GM12891 (cell line): ENCODE measurements at places on chromosomes 5 and 9.

- DNase-seq: no peak
Measured at GRCh38 chr5:127236254-127236653, 54.3 kb upstream of the MEGF10 start.

DNA sequence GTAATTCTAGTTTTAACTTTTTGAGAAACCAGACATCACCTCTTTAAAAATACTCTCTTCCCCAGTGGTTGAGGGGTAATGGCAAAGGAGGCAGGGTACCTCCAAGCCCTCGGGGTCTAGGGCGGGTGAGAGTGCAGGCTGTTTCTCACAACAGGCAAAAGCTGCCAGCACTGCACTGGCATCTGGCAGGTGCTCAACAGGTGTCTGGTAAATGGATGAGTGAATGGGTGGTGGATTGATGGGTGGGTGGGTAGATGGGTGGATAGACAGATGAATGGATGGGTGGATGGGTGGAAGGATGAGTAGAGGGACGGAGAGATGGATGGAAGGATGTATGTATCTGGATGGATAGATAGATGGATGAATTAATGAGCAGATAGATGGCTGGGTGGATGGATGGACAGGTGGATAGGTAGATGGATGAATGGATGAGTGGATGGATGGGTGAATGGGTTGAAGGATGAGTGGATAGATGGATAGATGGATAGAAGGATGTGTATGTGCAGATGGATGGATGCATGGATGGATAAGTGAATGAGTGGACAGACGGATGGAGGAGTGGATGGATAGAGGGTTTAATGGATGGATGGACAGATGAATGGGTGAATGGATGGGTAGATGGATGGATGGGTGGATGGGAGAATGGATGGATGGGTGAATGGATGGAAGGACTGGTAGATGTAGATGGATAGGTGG lies 84.6 kb downstream of the COL5A1 start:
- DNase-seq: no peak

DNA sequence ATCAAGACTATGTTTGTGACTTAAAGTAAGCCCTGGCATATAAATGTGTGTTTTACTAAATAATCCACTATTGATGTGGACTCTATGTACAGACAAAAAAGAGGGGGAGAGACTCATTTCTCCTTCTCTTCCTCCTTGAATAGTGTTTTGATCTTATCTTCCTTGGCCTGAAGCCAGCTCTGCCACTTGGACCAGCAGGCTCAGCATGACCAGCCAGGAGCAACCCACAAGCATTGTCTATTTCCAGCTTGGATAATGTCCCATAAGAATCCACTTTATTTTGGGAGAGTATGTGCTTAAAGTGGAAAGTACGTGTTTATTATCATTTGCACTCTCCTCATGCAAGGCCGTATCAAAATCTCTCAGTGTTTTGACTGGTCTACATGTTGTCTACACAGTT lies 23.8 kb upstream of the SLC46A2 start:
- DNase-seq: no peak

- no peak for DNase-seq
Measured at GRCh38 chr5:88195636-88196035, 73.0 kb downstream of the TMEM161B start.

DNA sequence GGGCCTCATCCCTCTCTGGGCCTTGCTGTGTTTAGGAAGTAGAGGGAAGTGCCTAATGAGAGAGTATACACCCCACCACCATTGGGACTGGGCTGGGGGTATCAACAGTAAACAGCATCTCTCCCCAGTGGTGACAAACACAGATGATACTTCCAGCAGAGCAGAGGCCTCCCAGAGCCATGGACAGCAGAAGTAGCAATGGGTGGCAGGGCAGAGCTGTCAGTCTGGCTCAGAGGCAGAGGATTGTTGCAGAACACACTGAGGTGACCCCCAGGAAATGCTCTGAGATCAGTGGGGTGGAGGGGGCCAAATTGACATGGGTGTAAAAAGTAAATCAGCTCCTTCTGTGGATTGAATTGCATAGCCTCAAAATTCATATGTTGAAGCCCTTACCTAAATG lies 12.1 kb upstream of the P4HA2 start:
- no peak for DNase-seq

GRCh38 chr9:115640887-115641286 lies 512.7 kb upstream of the PAPPA start:
- no peak for DNase-seq

GRCh38 chr9:106077731-106078130 lies 383.4 kb downstream of the TMEM38B start:
- no peak for DNase-seq

- no peak for DNase-seq
Measured at GRCh38 chr9:112162621-112163413, 12.3 kb downstream of the SUSD1 start.
